CD4-positive, alpha-beta T cell (primary cell): ENCODE measurements at places on chromosomes 7 and 10. TPM values are rescaled to one million over a fixed set of nuclear protein-coding genes. Genes with fewer than 3 reads are reported as not detected.

- no peak overlapping the region for H3K4me3 ChIP-seq
- H3K27me3 ChIP-seq = no peaks in the 10 kb centered on the region
- H3K4me1 ChIP-seq = no peaks in the 10 kb centered on the region
- H3K36me3 ChIP-seq = no peaks in the 10 kb centered on the region
These were observed 84.0 kb upstream of the TMEM248 start for GRCh38 chr7:66837007-66837406.

- H3K27me3 ChIP-seq = no peaks in the 10 kb centered on the region
- H3K36me3 ChIP-seq = no peaks in the 10 kb centered on the region
- no peak overlapping the region for H3K27ac ChIP-seq
- DNase-seq = no peak
These were observed 503.3 kb downstream of the SORCS1 start for GRCh38 chr10:106661133-106661766.

- no peaks in the 10 kb centered on the region for H3K36me3 ChIP-seq
- no peak overlapping the region for H3K27ac ChIP-seq
- H3K4me3 ChIP-seq = no peak overlapping the region
- H3K4me1 ChIP-seq = no peaks in the 10 kb centered on the region
- no peak for DNase-seq
- no peaks in the 10 kb centered on the region for H3K27me3 ChIP-seq
These were observed 126.8 kb upstream of the FAM20C start for GRCh38 chr7:65554-65953.

DNA sequence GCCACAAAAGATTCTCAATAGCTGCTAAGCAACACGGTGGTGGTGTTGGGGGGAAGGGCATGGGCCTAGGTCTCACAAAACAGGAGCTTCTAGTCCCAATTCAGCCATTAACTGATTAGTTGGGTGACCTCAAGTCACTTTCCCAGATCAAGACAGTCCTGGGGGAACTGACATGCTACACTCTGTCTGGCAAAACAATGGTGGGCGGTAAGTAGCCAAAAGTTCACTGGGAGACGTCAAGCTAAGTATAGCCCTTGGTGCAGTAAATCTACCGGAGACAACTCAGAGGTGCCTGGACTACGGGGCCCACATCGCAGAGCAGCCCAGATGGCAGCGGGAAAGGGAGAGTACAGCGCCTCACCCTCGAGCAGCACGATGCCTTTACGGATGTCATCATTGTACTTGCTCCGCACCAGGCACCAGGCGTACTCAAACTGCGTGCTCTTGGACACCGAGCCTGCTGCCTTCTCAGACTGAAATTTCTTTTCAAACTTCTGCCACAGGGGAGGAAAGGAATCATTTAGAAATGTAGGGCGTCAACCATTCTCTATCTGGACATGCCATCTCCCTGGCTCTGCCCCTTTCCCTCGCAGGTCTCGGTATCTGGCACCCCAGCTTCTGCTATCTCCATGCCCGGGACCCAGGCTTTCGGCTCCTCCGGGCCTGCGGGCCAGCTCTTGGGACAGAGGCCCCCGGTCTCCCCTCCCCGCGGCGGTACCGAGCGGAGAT is 1.1 kb downstream of the FIS1 start:
- peak overlapping the region; percentile 91 for H3K27ac ChIP-seq
- H3K4me3 ChIP-seq = peak overlapping the region; percentile 87
- peaks cover 26% of the 10 kb centered on the region for H3K4me1 ChIP-seq
- DNase-seq = no peak
- H3K36me3 ChIP-seq = peaks cover 35% of the 10 kb centered on the region
- H3K27me3 ChIP-seq = no peaks in the 10 kb centered on the region

DNA sequence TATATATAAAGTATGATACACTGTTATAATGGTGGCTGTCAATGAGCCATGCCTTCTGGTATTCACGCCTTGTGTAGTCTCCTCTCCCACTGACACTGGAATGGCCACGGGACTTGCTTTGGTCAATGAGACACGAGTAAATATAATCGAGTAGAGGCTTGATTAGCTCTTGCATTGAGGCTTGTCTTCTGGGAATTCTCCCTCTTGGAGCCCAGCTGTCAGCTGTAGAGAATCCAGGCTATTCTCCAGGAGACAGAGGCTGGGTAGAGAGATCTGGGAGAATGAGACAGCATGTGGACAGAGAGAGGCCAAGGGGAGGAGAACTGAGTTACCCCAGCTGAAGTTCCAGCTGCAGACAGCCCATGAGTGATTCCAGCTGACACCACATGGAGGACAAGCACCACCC is 25.2 kb upstream of the PLCE1 start:
- H3K4me1 ChIP-seq = no peaks in the 10 kb centered on the region
- no peak overlapping the region for H3K4me3 ChIP-seq
- H3K27me3 ChIP-seq = no peaks in the 10 kb centered on the region
- no peak for DNase-seq
- no peak overlapping the region for H3K27ac ChIP-seq
- no peaks in the 10 kb centered on the region for H3K36me3 ChIP-seq

ANAPC16 gene
- total RNA-seq = 64.3 TPM

C7orf33 gene
- total RNA-seq = not detected
